ENCODE measurements at places on chromosomes 2 and 18.

GRCh38 chr18:9441061-9441460, 34.3 kb upstream of the RALBP1 start:
- no peak overlapping the region for H3K4me3 ChIP-seq
- H3K27me3 ChIP-seq, result no peaks in the 10 kb centered on the region
- no peaks in the 10 kb centered on the region for H3K4me1 ChIP-seq
- DNase-seq, result no peak
- no peaks in the 10 kb centered on the region for H3K36me3 ChIP-seq

DNA sequence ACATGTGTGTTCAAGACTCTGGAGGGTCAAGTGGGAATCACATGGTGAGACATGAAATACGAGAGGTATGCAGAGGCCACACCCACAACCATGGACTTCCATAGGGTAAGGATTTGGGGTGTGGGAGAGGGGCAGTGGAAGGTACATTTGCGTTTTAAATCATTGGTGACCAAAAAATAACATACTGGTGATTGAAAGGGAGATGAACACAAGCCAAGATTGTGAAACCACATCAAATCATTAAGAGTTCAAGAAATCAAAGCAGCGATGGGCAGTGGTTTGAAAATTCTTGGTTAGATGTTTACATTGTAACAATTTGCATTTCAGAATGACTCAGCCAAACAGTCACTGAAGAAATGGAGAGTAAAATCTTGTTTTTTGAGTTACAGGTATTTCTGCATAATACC, 1.9 kb upstream of the CABYR start:
- no peak overlapping the region for H3K4me3 ChIP-seq
- no peaks in the 10 kb centered on the region for H3K27me3 ChIP-seq
- H3K36me3 ChIP-seq, result peaks cover 18% of the 10 kb centered on the region

- no peak overlapping the region for H3K4me3 ChIP-seq
- H3K4me1 ChIP-seq, result no peaks in the 10 kb centered on the region
- no peaks in the 10 kb centered on the region for H3K27me3 ChIP-seq
- H3K36me3 ChIP-seq, result no peaks in the 10 kb centered on the region
- no peak overlapping the region for H3K27ac ChIP-seq
Measured at GRCh38 chr2:206982360-206982955, 43.1 kb downstream of the CPO start.

- H3K27me3 ChIP-seq, result no peaks in the 10 kb centered on the region
- no peak for DNase-seq
- no peaks in the 10 kb centered on the region for H3K4me1 ChIP-seq
- no peaks in the 10 kb centered on the region for H3K36me3 ChIP-seq
Measured at GRCh38 chr2:221439761-221440479, 132.2 kb downstream of the EPHA4 start.

DNA sequence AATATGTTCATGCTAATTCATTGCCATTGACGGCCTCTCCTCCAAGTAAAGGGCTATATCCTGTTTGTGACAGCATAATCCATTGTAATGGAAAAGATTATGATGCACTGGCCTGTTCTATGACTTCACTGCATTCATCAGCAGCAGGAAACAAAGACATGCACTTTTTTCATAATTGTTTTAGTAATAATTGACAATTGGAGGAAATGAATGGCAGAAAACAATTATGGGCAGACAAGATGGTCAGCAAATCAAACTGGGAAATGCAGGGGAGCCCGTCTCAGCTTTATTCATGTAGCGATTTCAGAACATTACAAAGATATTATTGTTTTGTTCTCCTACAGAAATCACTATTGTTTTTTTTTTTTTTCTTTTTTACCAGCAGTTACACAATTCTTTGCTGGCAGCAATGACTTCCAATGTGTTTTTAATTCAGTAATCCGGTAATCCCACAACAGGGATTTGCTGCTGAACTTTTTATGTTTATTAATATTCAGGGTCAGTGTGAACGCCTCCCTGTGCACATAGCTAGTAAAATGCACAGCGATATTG, 33.8 kb upstream of the RASGRP3 start:
- no peaks in the 10 kb centered on the region for H3K36me3 ChIP-seq
- no peak overlapping the region for H3K4me3 ChIP-seq
- no peaks in the 10 kb centered on the region for H3K4me1 ChIP-seq
- no peak for DNase-seq
- H3K27ac ChIP-seq, result no peak overlapping the region

GRCh38 chr2:1459727-1460126, 46.5 kb downstream of the TPO start:
- H3K27ac ChIP-seq, result no peak overlapping the region
- no peak for DNase-seq
- H3K4me1 ChIP-seq, result no peaks in the 10 kb centered on the region
- no peaks in the 10 kb centered on the region for H3K27me3 ChIP-seq
- H3K36me3 ChIP-seq, result no peaks in the 10 kb centered on the region
- H3K4me3 ChIP-seq, result no peak overlapping the region

GRCh38 chr2:207289295-207290018, 123.7 kb upstream of the KLF7 start:
- H3K36me3 ChIP-seq, result no peaks in the 10 kb centered on the region
- H3K4me3 ChIP-seq, result no peak overlapping the region
- no peak overlapping the region for H3K27ac ChIP-seq

- H3K27me3 ChIP-seq, result no peaks in the 10 kb centered on the region
- DNase-seq, result no peak
- H3K36me3 ChIP-seq, result no peaks in the 10 kb centered on the region
- no peak overlapping the region for H3K27ac ChIP-seq
- no peak overlapping the region for H3K4me3 ChIP-seq
Measured at GRCh38 chr18:8051453-8051852, 484.3 kb downstream of the PTPRM start.

DNA sequence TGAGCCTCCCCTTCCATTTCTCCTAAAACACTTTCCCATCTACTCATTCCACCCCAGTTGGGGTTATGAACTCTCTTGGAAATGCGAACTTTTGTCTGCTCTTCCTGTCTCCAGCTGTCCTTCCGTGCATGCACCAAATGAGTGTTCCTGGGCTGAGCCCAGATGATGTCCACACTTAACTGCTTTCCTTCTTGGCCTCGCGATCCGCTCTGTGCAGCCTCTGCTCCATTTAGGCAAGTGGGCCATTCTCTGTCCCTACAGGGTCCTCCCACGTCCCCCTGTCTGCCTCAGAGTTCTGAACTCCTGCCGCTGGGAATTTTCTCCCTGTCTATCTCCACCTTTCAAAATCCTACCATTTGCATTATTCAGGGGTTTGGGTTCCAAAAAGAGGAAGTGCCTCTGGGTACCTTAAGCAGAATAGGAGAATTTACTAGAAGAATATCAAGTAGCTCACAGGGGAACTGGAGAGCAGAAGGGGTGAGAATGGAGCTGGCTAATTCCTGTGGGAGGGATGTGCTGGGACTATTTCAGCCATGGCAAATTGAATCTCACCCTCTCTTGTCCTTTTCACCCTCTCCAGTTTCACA, 4.7 kb upstream of the NCK2 start:
- H3K36me3 ChIP-seq, result no peaks in the 10 kb centered on the region
- H3K4me1 ChIP-seq, result no peaks in the 10 kb centered on the region
- no peak overlapping the region for H3K4me3 ChIP-seq
- DNase-seq, result no peak
- no peak overlapping the region for H3K27ac ChIP-seq

DNA sequence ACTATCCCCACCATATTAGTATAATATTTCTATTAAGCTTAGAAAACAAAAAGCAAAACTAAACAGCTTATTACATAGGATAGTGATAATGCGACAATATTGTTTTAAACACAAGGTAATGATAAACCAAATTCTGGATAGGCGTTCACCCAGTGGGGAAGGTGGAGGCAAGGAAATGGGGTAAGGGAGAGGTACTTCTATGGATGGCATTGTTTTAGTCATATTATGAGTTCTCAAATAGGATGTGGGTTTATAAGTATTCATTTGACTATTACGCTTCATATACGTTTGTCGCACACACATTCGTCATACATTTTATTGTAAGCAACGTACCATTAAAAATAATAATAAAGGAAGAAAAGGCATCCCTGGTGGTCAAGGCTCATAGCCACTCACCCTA, 88.8 kb upstream of the DNMT3A start:
- H3K27me3 ChIP-seq, result no peaks in the 10 kb centered on the region
- peaks cover 9% of the 10 kb centered on the region for H3K36me3 ChIP-seq
- DNase-seq, result no peak
- H3K4me3 ChIP-seq, result no peak overlapping the region
- H3K27ac ChIP-seq, result no peak overlapping the region

GRCh38 chr2:136134126-136134525, 16.2 kb upstream of the CXCR4 start:
- H3K4me3 ChIP-seq, result no peak overlapping the region
- H3K36me3 ChIP-seq, result no peaks in the 10 kb centered on the region
- DNase-seq, result no peak
- H3K27me3 ChIP-seq, result no peaks in the 10 kb centered on the region
- no peak overlapping the region for H3K27ac ChIP-seq
- no peaks in the 10 kb centered on the region for H3K4me1 ChIP-seq

DNA sequence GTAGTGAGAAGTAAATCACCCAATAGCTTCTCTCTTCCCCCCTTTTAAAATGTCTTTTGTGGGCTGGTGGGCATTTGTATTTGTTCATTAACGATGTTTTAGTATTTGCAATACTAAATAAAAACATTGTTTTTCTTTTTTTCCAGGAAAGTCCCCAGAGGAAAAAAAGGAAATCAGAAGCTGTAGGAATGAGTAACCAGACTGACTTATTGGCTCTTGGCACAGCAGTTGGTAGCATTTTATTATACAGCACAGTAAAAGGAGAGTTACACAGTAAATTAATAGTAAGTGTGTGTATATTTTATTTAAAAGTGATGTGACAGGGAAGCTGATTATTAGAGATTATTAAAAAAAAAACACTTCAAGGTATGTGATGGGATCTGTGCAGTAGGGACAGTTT, 7.4 kb downstream of the WDR43 start:
- peaks cover 6% of the 10 kb centered on the region for H3K36me3 ChIP-seq
- no peak for DNase-seq
- no peak overlapping the region for H3K27ac ChIP-seq
- H3K27me3 ChIP-seq, result no peaks in the 10 kb centered on the region

GRCh38 chr2:137183206-137183898, 418.0 kb downstream of the THSD7B start:
- H3K4me3 ChIP-seq, result no peak overlapping the region
- no peak for DNase-seq
- no peak overlapping the region for H3K27ac ChIP-seq
- H3K36me3 ChIP-seq, result no peaks in the 10 kb centered on the region

DNA sequence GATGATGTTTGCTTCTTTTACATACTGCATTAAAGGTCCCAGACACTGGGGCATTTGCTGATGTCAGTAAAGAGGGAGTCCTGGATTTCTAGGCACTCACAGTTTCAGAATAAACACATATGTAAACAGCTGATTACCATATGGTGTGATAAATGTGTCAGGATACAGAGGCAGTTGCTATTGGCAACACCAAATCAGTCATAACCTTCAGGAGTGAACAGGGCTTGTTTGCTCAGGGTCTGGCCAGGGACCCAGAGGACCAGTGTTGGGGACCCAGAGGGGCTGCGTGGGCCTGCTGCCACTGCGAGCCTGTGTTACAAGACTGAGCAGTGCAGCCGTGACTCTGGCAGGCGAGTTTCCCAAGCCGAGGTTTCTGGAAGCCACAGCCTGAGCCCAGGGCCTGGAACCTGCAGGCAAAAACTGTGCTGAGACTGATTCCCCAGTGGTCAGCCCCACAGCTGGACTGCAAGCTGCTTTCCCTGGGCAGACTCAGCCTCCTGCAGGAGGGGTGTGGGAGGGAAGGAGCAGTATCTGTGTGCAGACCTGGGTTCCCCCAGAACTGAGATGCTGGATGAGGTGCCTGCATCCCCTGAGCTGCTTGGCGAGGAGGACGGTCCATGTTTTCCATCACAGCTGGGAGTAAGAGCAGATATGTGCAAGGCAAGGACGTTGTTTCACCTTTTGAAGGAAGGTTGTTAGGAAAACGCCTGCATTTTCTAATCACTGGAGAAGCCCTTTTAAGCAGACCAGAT, 23.6 kb downstream of the ASAP2 start:
- DNase-seq, result no peak
- no peak overlapping the region for H3K27ac ChIP-seq
- no peaks in the 10 kb centered on the region for H3K27me3 ChIP-seq
- no peaks in the 10 kb centered on the region for H3K36me3 ChIP-seq
- no peaks in the 10 kb centered on the region for H3K4me1 ChIP-seq

- no peaks in the 10 kb centered on the region for H3K27me3 ChIP-seq
- H3K4me3 ChIP-seq, result no peak overlapping the region
- H3K27ac ChIP-seq, result no peak overlapping the region
- no peak for DNase-seq
- H3K4me1 ChIP-seq, result no peaks in the 10 kb centered on the region
Measured at GRCh38 chr18:58515175-58515775, 113.6 kb downstream of the ALPK2 start.

DNA sequence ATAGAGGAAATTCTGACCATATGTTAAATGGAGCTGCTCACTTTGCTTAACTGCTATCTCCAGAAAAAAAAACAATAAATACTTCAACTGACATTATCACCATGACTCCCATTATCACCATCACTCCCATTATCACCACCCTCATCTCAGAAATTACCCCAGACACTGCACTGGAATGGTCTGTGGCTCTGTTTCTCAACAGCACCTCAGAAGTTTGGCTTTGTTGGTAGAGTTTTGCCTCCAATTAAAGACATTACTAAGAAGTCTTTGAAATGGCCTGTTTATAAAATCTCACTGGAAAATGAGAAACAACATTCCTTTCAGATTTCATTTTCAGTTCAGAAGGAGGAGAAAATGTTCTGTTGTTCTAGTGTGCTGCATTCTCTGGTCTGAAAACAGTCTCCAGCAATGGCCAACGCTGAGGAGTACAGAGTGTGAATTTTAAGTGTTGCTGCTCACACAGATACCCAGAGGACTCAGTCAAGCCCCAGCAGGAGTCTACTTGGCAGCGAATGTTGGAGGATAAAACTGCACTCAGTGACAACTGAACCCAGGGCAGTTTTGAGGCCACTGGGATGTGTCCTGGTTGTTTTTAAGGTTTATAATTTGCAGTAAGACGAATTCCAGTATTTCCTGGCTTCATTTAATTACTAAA, 364.5 kb upstream of the CDH2 start:
- DNase-seq, result no peak
- H3K36me3 ChIP-seq, result no peaks in the 10 kb centered on the region
- H3K4me3 ChIP-seq, result no peak overlapping the region
- H3K27me3 ChIP-seq, result no peaks in the 10 kb centered on the region

GRCh38 chr2:42937171-42937875, 144.9 kb upstream of the HAAO start:
- H3K27me3 ChIP-seq, result no peaks in the 10 kb centered on the region
- H3K4me3 ChIP-seq, result no peak overlapping the region
- H3K27ac ChIP-seq, result no peak overlapping the region
- H3K36me3 ChIP-seq, result no peaks in the 10 kb centered on the region
- no peak for DNase-seq

GRCh38 chr18:64029096-64029495, 59.2 kb downstream of the SERPINB8 start:
- DNase-seq, result no peak
- no peak overlapping the region for H3K27ac ChIP-seq
- H3K4me3 ChIP-seq, result no peak overlapping the region
- H3K4me1 ChIP-seq, result no peaks in the 10 kb centered on the region
- no peaks in the 10 kb centered on the region for H3K27me3 ChIP-seq
- no peaks in the 10 kb centered on the region for H3K36me3 ChIP-seq
